ENCODE measurements at places on chromosomes 5 and 9. TPM values are rescaled to one million over a fixed set of nuclear protein-coding genes. Genes with fewer than 3 reads are reported as not detected.

Gene HARS2
- total RNA-seq, result 21.0 TPM

GRCh38 chr5:65150599-65151304 is 331.0 kb downstream of the ADAMTS6 start:
- no peak for DNase-seq

Gene BTNL8
- total RNA-seq, result not detected

- DNase-seq, result peak; percentile 94
Observed at GRCh38 chr5:172361566-172362238, 78.1 kb upstream of the UBTD2 start.

Gene CAMK2A
- total RNA-seq, result not detected

DNA sequence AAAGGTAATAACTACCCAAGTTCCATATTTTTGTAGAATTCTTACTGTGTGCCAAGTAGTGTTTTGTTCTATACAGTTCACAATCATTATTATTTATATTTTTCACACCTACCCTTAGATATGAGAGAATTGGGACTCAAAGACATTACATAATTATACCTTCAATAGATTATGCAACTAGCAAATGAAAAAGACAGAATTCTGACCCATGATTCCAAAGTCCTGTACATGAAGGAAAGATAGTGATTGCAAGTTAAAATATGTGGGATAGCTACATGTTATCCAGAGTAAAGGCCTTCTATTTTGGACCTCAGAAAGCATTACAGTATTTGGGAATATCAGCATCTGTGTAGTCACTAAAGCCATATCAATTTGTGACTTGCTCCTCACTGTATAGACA is 581.0 kb downstream of the ELAVL2 start:
- no peak for DNase-seq

Data from suprapubic skin (tissue), 4 donors.